ENCODE measurements at places on chromosomes 5 and 9.

- no peaks in the 10 kb centered on the region for H3K4me1 ChIP-seq
- H3K27me3 ChIP-seq = no peaks in the 10 kb centered on the region
- H3K27ac ChIP-seq = no peak overlapping the region
- peak; percentile 80 for DNase-seq
Measured at GRCh38 chr9:15856591-15856990, 303.7 kb downstream of the CCDC171 start.

DNA sequence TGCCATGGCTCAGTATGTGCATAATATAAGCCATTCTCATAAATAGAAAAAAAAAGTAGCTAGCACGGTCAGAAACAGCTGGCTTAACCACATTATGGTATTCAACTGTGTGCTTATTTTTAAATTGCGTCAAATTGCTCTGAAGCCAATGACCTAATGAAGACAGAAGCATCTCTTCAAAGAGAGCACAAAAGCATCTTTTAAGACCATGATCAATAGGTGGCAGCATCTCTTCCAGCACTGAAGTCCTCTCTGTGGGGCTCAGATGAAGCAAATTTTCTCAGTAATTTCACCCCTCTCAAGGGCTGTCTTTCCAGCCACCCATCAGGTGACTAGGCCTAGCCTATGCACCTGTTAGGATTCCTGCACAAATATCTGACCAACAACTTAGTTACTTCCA lies 251.4 kb downstream of the GLIS3 start:
- peak; percentile 49 for DNase-seq
- no peaks in the 10 kb centered on the region for H3K27me3 ChIP-seq
- no peaks in the 10 kb centered on the region for H3K4me1 ChIP-seq
- no peaks in the 10 kb centered on the region for H3K36me3 ChIP-seq
- H3K4me3 ChIP-seq = no peak overlapping the region

- H3K36me3 ChIP-seq = no peaks in the 10 kb centered on the region
- no peak overlapping the region for H3K4me3 ChIP-seq
- H3K27ac ChIP-seq = no peak overlapping the region
Measured at GRCh38 chr5:160846642-160847041, 5.4 kb downstream of the ATP10B start.

DNA sequence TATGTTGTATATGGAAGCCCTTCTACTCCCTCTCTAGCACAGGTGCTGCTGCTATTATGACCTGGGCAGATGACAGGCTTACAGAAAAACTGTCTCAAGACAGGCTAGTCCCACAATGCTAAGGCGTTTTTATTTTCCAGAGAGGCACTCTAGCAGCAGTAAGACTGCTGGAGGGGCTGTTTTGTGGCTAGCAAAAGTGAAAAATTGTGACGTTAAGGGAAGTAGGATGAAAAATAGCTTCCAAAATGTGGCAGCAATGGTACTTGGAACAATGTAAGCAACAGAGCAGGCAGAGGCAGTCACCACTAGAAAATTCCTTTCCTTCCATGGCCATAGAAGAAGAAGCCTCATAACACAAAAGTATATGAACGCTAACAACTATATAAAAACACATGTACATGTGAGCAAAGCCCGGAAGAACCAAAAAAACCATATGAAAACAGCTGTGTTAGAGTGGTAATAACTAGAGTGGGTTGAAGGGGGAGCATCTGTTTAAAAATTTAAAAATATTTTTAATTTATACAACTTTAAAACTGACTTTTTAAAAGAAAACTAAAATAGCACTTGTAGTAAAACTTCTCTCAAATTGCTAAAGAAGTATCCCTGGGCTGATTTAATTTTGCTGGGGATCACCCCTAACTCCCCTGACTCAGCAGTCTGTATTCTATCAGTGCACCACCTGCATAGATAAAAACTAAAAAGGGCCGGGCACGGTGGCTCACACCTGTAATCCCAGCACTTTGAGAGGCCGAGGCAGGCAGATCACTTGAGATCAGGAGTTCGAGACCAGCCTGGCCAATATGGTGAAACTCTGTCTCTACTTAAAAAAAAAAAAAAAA lies 30.6 kb downstream of the CLINT1 start:
- no peak for DNase-seq
- H3K4me1 ChIP-seq = peaks cover 7% of the 10 kb centered on the region
- no peaks in the 10 kb centered on the region for H3K27me3 ChIP-seq
- H3K27ac ChIP-seq = no peak overlapping the region

DNA sequence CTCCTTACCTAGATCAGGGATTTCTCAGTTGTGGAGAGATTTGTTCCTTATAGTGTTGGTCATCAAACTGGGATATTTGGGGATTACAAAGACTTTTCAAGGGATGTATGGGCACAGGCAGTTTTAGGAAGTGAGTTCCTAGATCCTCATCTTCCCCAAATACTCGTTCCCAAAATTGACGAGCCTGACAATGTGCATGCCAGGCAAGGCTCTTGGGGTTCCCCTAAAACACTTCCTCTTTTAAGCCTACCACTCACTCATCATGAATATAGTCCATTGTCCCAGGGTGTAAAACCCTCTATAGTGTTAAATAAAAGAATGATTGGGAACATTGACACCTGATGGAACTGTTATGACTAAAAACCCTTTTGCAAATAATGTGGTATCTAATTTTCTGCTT lies 26.4 kb downstream of the PDCD1LG2 start:
- DNase-seq = no peak
- peaks cover 6% of the 10 kb centered on the region for H3K4me1 ChIP-seq
- H3K27me3 ChIP-seq = no peaks in the 10 kb centered on the region
- no peak overlapping the region for H3K27ac ChIP-seq
- no peak overlapping the region for H3K4me3 ChIP-seq

GRCh38 chr5:88722546-88723073 lies 160.4 kb downstream of the MEF2C start:
- H3K27ac ChIP-seq = no peak overlapping the region
- H3K36me3 ChIP-seq = no peaks in the 10 kb centered on the region

DNA sequence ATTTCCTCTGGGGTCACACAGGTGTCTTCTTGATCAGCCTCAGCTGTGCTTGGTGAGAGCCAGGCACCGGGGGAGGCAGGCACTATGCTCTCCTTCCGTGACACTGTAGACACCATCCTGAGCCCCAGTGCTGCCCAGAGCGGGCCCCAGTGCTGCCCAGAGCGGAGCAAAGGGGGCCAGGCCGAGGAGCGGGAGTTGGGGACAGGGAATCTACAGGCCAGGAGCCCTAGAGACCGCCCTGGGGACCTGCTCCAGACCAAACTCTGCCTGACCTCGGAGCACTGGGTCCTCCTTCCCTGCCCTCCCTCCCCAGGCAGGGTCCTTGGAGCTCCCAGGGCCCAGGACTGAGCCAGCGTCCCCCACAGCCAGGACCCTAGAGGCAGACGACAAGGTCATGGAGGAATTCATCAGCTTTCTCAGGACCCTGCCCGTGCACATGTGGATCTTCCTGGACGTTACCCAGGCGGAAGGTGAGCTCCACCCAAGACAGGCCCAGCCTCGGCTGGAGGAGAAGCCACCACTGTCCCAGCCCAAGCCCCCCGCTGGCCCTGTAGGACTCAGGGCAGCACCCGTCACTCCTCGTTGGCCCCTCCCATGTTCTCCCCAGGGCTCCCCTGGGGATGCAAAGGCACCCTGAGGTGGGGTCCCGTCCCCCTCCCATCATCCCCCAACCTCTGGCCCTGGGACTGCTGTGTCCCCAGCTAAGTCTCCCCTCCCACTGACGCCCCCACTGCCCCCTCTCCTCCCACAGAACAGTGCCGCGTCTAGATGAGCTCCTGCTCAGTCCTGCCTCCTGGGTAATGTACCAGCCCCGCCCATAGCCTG lies 30.2 kb downstream of the PAEP start:
- H3K4me1 ChIP-seq = no peaks in the 10 kb centered on the region
- peaks cover 30% of the 10 kb centered on the region for H3K27me3 ChIP-seq
- DNase-seq = no peak
- H3K4me3 ChIP-seq = no peak overlapping the region
- no peak overlapping the region for H3K27ac ChIP-seq
- H3K36me3 ChIP-seq = no peaks in the 10 kb centered on the region

DNA sequence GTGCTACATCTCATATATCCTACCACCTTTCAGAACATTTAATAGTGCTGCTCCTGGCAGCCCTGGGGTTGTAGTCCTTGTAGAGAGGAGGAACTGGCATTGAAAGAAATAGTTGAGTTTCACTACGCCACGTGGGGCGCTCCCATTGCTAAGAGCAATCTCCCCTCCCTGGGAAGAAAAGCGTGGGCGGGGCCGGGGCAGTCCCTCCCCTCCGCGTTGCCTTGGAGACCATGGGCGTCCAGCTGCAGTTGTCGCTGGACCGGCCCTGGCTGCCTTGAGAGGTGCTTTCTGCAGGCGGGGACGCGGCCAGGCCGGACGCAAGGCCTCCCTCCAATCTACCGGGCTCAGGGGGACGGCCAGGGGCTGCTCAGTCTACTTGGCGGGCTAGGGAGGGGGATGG lies 368 bp upstream of the CCDC180 start:
- DNase-seq = peak; percentile 35
- no peaks in the 10 kb centered on the region for H3K27me3 ChIP-seq
- peak overlapping the region; percentile 74 for H3K4me3 ChIP-seq
- peaks cover 2% of the 10 kb centered on the region for H3K4me1 ChIP-seq

DNA sequence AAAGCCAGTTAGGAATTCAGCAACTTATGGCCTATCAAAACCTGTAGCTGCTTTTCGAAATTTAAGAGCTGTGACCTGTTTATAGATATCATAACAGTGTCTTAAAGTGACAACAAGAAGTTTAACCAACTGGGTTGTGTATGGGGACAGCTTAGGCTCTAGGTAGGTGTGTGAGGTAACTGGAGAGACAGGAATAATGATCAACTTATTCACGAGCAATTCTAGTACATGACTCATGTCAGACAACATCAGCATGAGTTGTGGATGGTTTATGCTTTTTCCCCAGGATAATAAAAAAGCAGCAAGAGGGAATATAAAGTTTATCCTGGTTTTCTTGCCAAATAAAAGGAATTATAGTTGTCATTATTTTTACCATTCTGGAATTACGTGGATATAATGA lies 88.6 kb downstream of the GDNF start:
- no peaks in the 10 kb centered on the region for H3K27me3 ChIP-seq
- DNase-seq = no peak
- no peaks in the 10 kb centered on the region for H3K36me3 ChIP-seq
- no peak overlapping the region for H3K4me3 ChIP-seq
- H3K27ac ChIP-seq = peak overlapping the region; percentile 2

DNA sequence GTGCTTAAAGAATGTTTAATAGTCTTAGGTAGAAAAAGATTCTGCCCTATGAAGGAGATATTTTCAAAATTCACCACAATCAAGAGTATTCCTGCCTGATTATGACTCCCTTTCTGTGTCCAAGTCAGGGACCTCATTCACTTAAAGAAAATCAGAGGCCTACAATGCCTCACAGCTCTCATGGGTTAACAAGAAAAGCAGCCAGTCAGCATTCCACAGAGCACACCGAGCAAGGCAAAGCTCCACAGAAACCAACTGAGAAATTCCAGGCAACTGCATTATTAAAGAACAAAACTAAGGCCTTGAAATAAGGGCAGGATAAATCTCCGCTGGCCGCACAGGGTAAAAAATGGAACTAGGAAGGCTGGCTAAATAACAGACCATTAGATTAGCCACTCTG lies 161.1 kb downstream of the TARS1 start:
- H3K27ac ChIP-seq = no peak overlapping the region
- no peaks in the 10 kb centered on the region for H3K27me3 ChIP-seq
- H3K4me3 ChIP-seq = no peak overlapping the region

GRCh38 chr9:110977259-110977709 lies 61.0 kb downstream of the LPAR1 start:
- peak; percentile 44 for DNase-seq
- H3K4me1 ChIP-seq = peaks cover 3% of the 10 kb centered on the region
- H3K36me3 ChIP-seq = peaks cover 12% of the 10 kb centered on the region
- H3K4me3 ChIP-seq = peak overlapping the region; percentile 25
- no peak overlapping the region for H3K27ac ChIP-seq

DNA sequence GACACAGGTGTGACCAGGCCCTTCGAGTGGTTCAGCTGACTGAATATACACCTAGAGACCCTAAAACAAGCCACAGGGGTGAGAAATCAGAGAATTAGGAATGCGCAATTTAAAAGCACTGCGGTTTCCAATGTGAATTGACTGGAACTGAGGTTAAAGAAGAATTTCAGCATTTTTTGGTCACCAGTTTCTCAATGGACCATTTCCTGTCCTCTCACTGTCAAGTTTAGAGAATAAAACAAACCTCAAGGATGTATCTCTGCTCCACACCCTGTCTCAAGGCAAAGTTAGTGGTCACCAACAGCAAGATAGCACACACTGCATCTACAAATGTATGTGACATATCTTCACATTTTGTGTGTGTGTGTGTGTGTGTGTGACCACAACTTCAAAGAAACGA lies 143.8 kb upstream of the MAP3K1 start:
- DNase-seq = peak; percentile 36
- H3K4me3 ChIP-seq = no peak overlapping the region
- H3K27ac ChIP-seq = no peak overlapping the region
- H3K27me3 ChIP-seq = no peaks in the 10 kb centered on the region
- H3K4me1 ChIP-seq = peaks cover 3% of the 10 kb centered on the region
- no peaks in the 10 kb centered on the region for H3K36me3 ChIP-seq

GRCh38 chr9:132673355-132673754 lies 3.1 kb downstream of the GTF3C4 start:
- peaks cover 7% of the 10 kb centered on the region for H3K36me3 ChIP-seq
- no peaks in the 10 kb centered on the region for H3K27me3 ChIP-seq
- H3K4me3 ChIP-seq = no peak overlapping the region
- peak; percentile 53 for DNase-seq

DNA sequence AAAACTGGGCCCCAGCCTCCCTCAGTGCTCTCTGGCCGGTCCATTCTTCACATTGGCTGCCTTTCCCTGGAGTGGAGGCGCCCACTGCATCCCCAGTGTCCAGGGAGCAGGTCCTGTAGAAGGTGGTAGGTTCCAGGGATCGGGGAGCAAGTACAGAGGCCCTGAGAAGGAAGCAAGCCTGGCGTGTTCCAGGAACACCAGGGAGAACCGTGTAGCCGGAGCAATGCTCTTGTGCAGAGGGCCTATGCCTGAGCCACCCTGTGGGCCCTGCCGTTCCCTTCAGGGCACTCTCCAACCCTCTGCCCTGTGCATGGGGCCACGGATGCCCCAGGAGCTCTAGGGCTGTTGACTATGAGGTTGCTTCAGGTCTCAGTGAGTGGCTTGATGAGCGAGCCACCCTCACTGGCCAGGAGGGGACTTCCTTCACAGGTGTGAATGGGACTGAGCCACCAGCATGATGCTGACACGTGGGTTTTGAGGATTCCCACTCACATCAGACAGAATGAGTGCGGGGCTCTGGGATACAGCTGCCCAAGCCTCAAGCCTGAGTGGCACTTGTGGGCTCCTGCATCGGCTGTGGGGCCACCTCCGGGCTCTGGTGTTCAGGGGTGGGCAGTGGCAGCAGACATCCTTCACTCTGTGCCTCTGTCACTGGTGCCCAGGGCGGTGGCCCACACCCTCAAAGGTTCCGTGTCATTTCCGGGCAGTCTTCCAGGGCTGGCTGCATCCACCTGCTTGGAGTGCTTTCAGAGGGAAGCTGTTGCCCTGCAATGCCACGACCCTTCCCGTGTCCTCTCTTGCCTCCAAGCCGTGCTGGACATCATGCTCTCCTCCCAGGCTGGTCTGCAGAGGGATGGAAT lies 54.4 kb downstream of the ADAMTS2 start:
- H3K36me3 ChIP-seq = no peaks in the 10 kb centered on the region
- DNase-seq = no peak
- H3K27ac ChIP-seq = no peak overlapping the region
- no peak overlapping the region for H3K4me3 ChIP-seq

Measured in mesenchymal stem cell (in vitro differentiated cells and primary cell).